MCF 10A (cell line): ENCODE measurements at places on chromosomes 7 and 10.

DNA sequence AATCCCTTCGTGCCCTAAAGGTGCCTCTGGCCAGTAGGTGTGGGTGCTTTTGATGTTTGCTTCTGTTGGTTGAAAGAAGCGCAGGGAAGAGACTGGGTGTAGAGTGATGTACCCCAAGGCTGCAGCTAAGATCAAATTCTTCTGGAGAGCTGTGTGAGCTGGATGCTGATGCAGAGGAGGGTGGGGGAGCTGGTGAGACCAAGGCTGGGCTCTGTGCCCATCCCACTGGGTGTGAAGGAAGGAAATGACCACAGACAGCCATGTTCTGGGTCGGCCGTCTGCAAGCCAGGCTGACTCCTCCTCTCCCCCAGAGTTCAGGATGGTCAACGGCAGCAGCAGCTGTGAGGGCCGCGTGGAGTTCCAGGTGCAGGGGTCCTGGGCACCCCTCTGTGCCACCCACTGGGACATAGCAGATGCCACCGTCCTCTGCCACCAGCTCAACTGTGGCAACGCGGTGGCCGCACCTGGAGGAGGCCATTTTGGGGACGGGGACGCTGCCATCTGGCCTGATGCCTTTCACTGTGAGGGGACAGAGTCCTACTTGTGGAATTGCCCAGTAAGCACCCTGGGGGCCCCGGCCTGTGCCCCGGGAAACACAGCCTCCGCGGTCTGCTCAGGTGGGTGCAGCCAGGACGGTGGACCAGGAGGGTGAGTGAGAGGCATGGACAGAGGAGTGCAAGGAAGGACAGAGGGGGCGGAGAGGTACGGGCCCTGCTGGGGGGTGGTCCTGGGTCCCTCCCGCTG, 5.1 kb downstream of the SCART1 start:
- no peak for DNase-seq

DNA sequence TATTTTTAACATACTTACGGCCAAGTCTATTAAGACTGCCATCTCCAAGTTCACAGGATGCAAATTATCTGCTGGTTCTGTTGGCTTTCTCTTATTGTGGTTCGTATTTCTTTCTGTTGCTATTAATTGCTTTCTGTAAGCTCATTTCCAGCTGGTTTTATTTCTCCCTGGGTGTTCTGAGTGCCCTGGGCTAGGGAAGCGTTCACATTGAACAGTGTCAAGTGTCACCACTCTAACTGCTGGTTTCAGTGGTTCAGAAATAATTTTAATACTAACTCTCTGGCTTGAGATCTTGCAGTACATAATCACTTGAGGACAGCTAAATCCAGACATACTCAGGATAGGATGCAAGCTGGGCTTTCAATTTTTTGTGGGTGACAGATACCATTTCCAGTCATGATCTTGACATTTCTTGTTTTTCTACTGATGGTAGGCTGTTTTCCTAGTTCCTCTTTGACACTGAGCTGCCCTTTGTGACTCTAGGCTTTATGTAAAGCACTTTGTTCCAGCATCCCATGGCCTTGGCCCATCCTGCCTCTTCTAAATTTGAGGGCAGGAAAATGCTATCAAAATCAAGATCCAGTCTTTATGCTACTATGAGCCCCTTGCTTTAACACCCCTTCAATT, 117.6 kb downstream of the SNX13 start:
- DNase-seq, result no peak

GRCh38 chr10:77101341-77101740, 536.3 kb downstream of the KCNMA1 start:
- DNase-seq, result no peak

DNA sequence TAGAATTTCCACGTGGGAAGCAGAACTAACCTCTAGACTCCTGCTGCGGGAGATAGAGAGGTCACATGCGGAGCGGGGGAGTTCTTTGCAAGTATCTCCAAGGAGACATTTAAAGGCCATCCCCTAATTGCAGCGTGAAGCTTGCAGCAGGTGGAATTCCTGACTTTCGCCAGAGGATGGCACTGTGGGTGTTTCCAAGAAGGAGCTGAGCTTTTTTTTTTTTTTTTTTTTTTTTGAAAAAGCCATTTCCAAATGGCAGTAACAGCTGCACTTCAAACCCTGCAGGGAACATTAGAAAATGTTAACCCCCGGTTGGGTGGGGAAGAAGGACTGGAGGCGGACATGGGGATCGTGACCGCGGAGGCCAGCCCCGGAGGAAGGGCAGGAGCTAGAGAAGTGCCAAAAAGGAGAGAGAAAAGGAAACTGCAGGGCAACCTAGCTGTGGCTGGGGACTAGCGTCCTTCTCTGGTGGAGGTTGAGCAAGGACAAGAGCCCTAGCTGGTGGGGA, 487.7 kb downstream of the TYW1 start:
- peak; percentile 38 for DNase-seq

DNA sequence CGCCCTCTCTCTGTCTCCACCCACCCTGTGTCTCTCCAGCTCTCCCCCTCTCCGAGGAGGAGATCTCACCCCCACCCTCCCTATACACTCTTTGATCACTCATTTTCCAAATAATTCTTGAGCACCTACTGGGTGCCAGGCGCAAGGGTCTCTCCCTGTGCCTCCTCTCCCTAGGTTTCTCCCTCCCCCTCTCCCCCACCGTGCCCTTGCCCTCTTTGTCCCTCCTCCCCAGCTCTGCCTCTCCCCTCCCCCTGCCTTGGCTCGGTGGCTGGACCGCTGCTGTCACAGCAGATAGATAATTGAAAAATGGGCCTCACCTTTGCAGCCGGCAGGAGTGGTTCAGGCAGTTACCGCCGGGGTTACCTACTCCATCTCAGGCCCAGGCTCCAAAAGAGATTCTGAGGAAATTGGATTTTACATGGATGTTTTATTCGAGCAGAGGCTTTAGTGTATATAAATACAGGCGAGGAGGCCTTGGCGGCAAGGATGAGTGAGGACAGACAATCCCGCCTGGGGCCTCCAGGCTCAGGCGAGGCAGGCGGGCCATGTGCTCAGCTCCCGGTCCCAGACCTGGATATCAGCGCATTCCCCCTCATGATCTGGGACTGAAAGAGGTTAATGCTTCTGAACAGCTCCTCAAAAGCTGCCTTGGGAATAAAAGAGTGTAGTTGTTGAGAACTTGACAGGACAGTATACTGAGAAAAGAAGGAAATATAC, 60.8 kb upstream of the BTRC start:
- DNase-seq, result no peak
